Osteoblast (primary cell): ENCODE measurements at places on chromosomes 12 and 14. TPM values are rescaled to one million over a fixed set of nuclear protein-coding genes. Genes with fewer than 3 reads are reported as not detected.

DNA sequence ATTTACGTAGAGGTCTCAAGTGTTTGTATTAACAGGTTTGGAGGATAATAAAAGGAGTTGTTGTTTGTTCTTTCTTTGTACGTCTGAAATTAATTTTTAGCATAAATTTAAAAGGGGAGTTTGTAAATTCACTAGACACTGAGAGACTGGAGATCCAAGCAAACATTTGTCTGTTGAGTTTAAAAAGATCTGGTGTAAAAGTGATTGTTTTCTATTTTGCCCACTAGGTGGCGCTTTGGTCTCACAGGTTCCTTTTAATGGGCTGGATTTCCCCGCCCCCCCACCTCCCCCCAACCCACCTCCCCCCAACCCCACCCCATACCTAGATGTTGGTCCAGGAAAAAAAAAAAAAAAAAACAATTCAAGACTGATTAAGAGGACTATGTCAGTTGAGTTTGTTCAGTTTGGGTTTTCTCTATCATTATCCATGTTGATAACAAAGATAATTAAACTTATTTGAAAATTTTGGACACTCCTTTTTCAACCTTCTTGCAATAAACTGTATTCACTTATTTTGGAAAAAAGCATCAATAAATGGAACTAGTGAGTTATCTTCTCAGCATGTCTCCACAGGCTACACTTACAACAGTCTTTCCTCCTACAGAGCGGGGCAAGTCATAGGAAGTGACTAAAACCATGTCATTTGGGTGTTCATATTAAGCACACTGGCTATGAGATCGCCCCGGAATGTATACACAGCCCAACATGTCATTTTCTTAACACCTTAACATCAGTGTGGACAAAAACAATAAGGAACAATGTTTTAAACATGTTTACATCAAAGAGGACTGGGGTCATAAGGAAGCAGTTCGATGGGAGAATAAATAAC is 841.1 kb downstream of the NRXN3 start:
- no peak for DNase-seq

DNA sequence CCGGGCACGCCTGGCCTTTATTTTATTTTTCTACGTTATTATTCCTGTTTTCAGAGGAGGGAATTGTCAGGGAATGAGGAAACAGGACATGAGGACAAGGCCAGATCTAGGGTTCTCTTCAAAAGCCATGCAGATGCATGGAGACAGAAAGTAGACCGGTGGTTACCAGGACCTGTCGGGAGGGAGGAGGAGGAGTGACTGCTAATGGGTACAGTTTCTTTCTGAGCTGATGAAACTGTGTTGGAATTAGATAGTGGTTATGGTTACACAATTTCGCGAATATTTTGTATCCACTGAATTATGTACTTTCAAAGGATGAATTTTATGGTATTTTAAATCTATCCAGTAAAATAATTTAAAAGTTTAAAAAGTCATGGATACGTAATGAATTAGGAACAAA is 11.3 kb downstream of the ZNF839 start:
- DNase-seq, result no peak

DNA sequence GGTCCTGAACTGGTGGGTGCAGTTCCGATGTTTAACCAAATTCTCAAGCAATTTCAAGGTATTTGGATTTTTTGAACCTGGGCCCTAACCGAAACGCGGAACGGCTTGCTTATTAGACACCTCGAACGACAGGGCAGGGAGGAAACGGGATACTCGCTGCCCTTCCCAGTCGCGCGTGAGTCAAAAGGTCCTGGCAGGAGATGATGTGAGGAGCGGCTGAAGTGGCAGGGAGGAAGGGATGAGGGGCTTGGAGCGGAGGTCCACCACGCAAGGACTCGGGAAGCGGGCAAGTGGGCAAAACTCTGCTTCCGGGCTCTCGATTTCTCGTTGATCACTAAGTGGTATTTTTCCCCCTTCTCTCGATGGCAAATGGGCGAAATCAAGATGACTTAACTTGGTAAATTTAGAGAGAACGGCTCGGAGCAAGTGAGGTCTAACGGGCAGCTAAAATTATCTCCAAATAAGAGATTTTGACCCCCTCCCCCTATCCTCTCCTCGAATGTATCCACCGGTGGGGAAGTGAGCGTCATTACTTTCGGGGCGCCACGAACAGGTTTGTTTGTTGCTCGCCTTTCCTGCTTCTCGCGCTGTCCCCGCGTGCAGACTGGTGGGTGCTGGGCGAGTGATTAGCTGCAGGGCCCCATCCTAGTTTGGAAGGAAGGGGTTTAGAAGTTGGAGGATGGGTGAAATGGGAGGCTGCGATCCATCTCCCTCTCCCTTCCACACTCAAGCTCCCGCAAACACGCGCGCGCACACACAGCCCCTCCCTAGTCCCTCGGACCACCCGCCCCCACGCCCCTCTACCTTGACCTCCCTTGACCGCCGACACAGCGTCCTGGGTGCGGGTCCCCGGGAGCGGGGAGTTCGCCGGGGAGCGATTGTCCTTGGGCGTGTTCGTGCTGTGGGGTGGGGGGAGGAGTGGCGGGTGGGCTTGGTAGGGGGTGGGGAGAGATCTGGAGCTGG is 986 bp upstream of the NTF3 start:
- DNase-seq, result peak; percentile 74

GRCh38 chr12:42981379-42981778 is 391.8 kb upstream of the PRICKLE1 start:
- no peak for DNase-seq

GRCh38 chr12:20807192-20808080 is 3.1 kb upstream of the SLCO1B3 start:
- no peak for DNase-seq

The SSPN gene
- total RNA-seq, result 9.8 and 18.9 TPM in 2 replicates

The SLC16A7 gene
- 53.2 and 54.8 TPM in 2 replicates for total RNA-seq

The DDX23 gene
- total RNA-seq, result 48.6 and 53.6 TPM in 2 replicates

The CCDC92 gene
- total RNA-seq, result 25.7 and 29.5 TPM in 2 replicates

The ALDH1L2 gene
- total RNA-seq, result 55.4 and 63.9 TPM in 2 replicates

The DCN gene
- total RNA-seq, result 1,107 and 1,400 TPM in 2 replicates
